ENCODE measurements at places on chromosomes 6 and 20. TPM values are rescaled to one million over a fixed set of nuclear protein-coding genes. Genes with fewer than 3 reads are reported as not detected.

DNA sequence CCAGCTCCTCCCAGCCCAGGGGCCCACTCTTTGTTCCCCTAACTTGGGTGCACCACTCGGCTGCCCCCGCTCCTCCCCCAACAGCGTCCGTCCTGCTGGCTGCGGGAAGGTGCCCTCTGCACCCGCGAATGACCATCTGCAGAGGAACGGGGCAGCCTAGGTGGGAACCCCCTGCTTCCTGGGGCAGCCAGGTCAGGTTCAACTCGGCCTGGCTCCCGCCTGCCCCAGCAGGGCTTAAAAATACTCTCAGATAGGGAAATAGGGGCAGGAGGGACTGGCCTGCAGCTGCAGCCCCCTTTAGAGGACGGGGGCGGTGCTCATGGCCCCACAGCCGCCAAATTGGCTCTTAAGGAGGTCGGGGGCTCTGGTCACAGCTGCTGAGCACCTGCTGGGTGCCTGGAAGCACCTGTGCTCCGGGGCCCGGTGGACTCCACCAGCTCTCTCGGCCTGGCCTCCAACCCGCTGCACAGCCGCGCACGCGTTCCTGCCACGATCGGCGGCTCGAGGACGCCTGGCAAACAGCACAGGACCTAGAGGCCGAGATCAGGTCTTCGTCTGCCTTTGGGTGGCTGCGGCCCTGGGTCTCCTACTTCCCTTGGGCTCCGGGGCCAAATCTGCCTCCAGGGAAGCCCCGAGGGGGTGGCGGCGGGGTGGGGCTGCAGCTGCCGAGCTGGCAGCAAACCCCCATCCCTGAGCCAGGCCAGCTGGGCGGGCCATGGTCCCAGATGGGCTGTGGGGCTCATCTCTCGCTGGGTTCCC is 700 bp upstream of the LAMA5 start:
- DNase-seq: no peak
- H3K27me3 ChIP-seq: peaks cover 6% of the 10 kb centered on the region

- H3K27me3 ChIP-seq: no peaks in the 10 kb centered on the region
- H3K36me3 ChIP-seq: no peaks in the 10 kb centered on the region
- no peak for DNase-seq
- no peak overlapping the region for H3K4me3 ChIP-seq
- peaks cover 10% of the 10 kb centered on the region for H3K4me1 ChIP-seq
Measured at GRCh38 chr6:30798494-30798893, 54.1 kb upstream of the IER3 start.

- no peaks in the 10 kb centered on the region for H3K4me1 ChIP-seq
- DNase-seq: no peak
- no peaks in the 10 kb centered on the region for H3K36me3 ChIP-seq
- H3K27ac ChIP-seq: no peak overlapping the region
Measured at GRCh38 chr20:57126481-57127092, 139.9 kb downstream of the BMP7 start.

DNA sequence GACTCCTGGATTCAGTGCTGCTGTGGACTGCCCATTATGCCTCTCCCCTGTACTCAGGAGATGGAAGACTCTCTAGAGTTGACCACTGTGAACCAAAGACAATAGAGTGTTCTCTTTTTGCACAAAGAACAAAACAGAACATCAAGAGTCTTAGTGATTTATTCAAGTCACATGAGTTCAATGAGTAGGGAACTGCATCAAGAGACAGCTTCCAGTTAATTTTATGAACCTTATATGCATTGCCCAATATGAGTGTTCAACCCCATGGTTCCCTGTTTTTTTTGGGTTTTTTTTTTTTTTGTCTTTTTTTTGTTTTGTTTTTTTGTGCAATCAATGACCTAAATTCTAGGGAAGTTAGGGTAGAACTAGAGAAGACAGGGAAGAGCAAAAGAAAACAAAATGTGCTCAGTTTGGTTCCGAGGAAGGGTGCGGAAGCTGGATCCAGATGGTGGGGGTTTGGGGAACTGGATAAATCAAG is 224.3 kb downstream of the MAFB start:
- H3K4me3 ChIP-seq: no peak overlapping the region
- no peaks in the 10 kb centered on the region for H3K4me1 ChIP-seq
- peaks cover 2% of the 10 kb centered on the region for H3K27me3 ChIP-seq

- no peak overlapping the region for H3K27ac ChIP-seq
- H3K36me3 ChIP-seq: no peaks in the 10 kb centered on the region
- no peaks in the 10 kb centered on the region for H3K27me3 ChIP-seq
- H3K4me1 ChIP-seq: no peaks in the 10 kb centered on the region
- no peak for DNase-seq
- H3K4me3 ChIP-seq: no peak overlapping the region
Measured at GRCh38 chr6:166579237-166579850, 7.1 kb downstream of the RAMACL start.

- peaks cover 18% of the 10 kb centered on the region for H3K4me1 ChIP-seq
- H3K27me3 ChIP-seq: no peaks in the 10 kb centered on the region
- H3K4me3 ChIP-seq: no peak overlapping the region
- no peak for DNase-seq
Measured at GRCh38 chr6:166904101-166904746, 52.1 kb downstream of the RNASET2 start.

- H3K4me3 ChIP-seq: no peak within 1 kb of the TSS
- no peaks in the 10 kb centered on the region for H3K36me3 ChIP-seq
- H3K27ac ChIP-seq: no peak within 1 kb of the TSS
- DNase-seq: no peak
Measured at GRCh38 chr20:57524511-57525176, at the start of gene CTCFL. TSS of gene CTCFL (minus strand) at chr20:57525140. CDS start at chr20:57524205, 935 bp downstream.

GRCh38 chr6:19432966-19433498 is 404.1 kb upstream of the ID4 start:
- H3K27ac ChIP-seq: no peak overlapping the region
- H3K36me3 ChIP-seq: no peaks in the 10 kb centered on the region
- DNase-seq: no peak
- H3K4me3 ChIP-seq: no peak overlapping the region

DNA sequence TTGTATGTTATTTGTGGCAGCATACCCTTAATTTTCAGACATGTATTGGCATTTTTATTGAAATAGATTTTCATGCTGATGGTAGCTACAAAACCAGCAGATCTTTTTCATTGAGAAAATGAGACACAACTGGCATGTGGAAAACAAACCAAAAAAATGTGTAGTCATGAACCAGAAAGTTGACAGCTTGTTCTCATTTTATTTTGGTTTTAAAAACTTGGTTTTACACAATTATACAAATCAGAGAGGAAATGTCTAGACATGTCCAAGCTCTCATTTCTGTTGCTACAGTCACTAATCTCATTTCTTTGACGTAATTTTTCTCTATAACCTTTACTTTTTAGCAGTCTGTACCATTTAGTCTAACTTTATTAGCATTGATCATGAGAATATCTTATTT is 85.4 kb downstream of the GRIK2 start:
- no peak for DNase-seq
- no peaks in the 10 kb centered on the region for H3K27me3 ChIP-seq
- H3K4me1 ChIP-seq: no peaks in the 10 kb centered on the region
- no peaks in the 10 kb centered on the region for H3K36me3 ChIP-seq
- H3K27ac ChIP-seq: no peak overlapping the region
- H3K4me3 ChIP-seq: no peak overlapping the region

DNA sequence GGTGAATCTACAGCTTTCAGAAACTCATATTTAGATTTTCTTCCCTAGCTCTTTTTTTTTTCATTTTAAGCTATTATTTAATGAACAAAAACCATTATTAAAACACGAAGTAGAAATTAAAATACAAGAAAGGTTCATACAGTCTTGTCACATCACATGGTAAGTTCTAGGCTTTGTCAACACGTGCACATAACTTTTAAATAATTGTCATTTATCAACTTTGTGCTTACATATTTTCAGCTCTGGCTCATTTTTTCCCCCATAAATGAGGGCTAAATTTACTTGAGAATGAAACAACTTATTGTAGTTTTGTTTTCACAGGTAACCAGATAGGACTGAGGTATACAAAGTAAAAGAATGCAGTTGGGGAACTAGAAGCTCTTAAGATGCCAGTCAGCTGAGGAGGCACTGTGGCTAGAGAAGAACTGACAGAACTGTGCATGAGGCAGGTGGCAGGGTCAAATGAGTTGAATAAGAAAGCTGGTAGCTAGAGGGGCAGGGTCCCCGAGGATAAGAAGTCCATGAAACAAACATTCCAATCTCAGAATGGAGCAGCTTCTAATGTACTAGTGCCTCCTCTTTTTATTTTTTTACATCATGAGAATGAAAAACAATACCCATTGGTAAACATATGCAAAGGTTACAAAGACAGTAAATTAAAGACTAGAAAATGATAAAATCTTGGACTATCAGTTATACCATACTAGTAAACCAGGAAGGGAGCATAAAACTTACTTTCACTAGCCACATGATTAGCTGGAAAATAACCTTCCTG is 141.5 kb downstream of the MYB start:
- no peaks in the 10 kb centered on the region for H3K36me3 ChIP-seq
- no peak overlapping the region for H3K27ac ChIP-seq
- no peaks in the 10 kb centered on the region for H3K27me3 ChIP-seq

- no peaks in the 10 kb centered on the region for H3K36me3 ChIP-seq
- H3K4me1 ChIP-seq: no peaks in the 10 kb centered on the region
- no peak overlapping the region for H3K27ac ChIP-seq
- DNase-seq: no peak
- H3K4me3 ChIP-seq: no peak overlapping the region
Measured at GRCh38 chr6:7631466-7631865, 41.5 kb downstream of the SNRNP48 start.

- no peak overlapping the region for H3K4me3 ChIP-seq
- peaks cover 12% of the 10 kb centered on the region for H3K27me3 ChIP-seq
- no peaks in the 10 kb centered on the region for H3K36me3 ChIP-seq
- no peak for DNase-seq
- H3K27ac ChIP-seq: no peak overlapping the region
Measured at GRCh38 chr6:10434235-10434634, 19.4 kb upstream of the TFAP2A start.

- H3K36me3 ChIP-seq: no peaks in the 10 kb centered on the region
- H3K27me3 ChIP-seq: no peaks in the 10 kb centered on the region
- H3K27ac ChIP-seq: peak overlapping the region; percentile 25
- DNase-seq: peak; percentile 61
Measured at GRCh38 chr6:130215526-130215925, 7.2 kb downstream of the SAMD3 start.

DNA sequence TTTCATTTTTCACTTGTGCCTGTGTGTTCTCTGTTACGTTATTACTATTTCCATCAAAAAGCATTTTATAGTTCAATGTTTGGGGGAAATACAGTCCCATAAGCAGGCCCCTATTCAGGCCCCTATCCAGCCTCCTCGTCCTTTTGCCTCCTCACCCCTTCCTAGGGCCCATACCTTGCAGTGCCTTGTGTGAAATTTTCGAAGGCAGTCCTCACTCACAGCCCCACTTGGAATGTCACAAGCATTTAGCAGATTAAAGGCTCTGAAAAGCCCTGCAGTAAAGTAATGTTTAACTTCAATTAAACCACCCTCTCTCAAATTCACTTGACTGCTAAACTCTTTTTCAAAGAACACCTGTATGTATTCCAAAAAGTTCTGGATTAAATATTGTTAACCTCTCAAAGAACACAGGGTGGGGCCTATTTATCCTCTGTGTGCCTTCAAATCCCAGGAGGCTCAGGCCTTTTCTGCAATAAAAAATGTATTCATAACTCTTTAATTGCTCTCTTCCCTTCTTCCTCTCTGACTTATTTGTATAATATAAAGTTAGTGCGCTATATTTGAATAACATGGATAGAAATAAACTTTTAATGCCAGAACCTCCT is 202.5 kb downstream of the FOXA2 start:
- H3K27me3 ChIP-seq: no peaks in the 10 kb centered on the region
- H3K4me3 ChIP-seq: no peak overlapping the region
- no peaks in the 10 kb centered on the region for H3K36me3 ChIP-seq
- no peak overlapping the region for H3K27ac ChIP-seq
- H3K4me1 ChIP-seq: no peaks in the 10 kb centered on the region

DNA sequence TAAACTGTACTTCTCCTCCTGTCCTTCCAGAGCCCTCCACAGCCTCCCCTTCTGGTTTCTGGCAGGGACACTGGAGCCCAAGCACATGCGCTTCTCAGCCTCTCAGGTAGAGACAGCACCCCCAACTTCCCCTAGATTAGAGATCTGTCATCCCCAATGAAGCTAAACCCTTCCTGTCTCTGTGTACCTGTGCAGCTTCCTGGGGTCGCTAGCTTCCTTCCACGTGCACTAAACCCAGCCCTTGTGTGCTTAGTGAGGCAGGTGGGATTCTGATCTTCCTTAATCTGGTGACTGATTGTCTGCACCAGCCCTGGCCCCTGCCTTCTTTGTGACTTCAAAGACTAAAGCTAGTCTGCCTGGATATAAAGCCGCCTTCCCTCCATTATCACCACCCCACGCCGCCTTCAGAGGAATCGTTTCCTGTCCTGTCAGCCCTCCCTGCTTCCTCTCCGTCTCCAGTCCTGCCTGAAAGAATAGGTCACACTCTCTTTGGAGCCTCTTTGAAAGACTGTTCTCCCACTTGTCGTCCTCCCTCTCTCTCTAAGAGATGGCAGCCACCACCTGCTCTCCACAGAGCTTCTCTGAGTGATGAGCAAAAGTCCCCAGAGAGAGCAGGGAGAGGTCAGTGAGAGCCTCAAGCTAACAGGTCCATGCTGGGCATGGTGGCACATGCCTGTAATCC is 27.5 kb downstream of the CAPN11 start:
- no peak overlapping the region for H3K4me3 ChIP-seq
- peaks cover 18% of the 10 kb centered on the region for H3K27me3 ChIP-seq
- peaks cover 10% of the 10 kb centered on the region for H3K4me1 ChIP-seq
- no peak for DNase-seq

DNA sequence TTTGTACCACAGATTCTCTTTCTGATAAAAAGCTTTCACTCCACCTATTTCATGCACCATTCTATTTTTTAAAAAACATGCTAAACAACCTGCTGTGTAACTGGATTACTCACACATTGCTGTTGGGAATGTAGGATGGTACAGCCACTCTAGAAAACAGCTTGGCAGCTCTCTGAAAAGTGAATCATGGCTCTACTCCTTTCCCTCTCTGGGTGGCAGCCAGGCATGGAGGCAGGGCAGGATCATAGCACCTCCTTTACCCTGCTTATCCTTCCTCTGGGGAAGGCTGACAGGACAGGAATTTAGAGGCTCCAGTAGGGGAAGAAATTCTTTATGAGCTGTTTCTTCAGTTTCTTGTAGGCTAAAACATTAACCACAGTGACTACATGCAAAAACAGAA is 6.7 kb upstream of the VNN2 start:
- H3K4me1 ChIP-seq: peaks cover 12% of the 10 kb centered on the region
- no peak overlapping the region for H3K27ac ChIP-seq
- no peak for DNase-seq
- no peaks in the 10 kb centered on the region for H3K36me3 ChIP-seq
- H3K27me3 ChIP-seq: no peaks in the 10 kb centered on the region
- H3K4me3 ChIP-seq: no peak overlapping the region

- H3K27ac ChIP-seq: no peak overlapping the region
- H3K27me3 ChIP-seq: peaks cover 5% of the 10 kb centered on the region
- no peaks in the 10 kb centered on the region for H3K36me3 ChIP-seq
- DNase-seq: no peak
- H3K4me1 ChIP-seq: no peaks in the 10 kb centered on the region
Measured at GRCh38 chr6:5034328-5034727, 30.5 kb upstream of the RPP40 start.

Gene COL20A1
- total RNA-seq: 0.35 TPM

Gene SLC26A8
- not detected for total RNA-seq

Gene RSPH3
- total RNA-seq: 1.7 TPM

Gene PNPLA1
- not detected for total RNA-seq

Gene EDN3
- not detected for total RNA-seq

Gene CDH26
- total RNA-seq: 2.9 TPM

Gene LY6G6F
- total RNA-seq: not detected

Gene DEFB129
- total RNA-seq: not detected

Gene DNMT3B
- 0.56 TPM for total RNA-seq

Data from T-cell (primary cell).